Aorta (tissue), 5 donors: ENCODE measurements at places on chromosomes 4 and X. TPM values are rescaled to one million over a fixed set of nuclear protein-coding genes. Genes with fewer than 3 reads are reported as not detected.
A peak's percentile ranks its signal among the peaks of the same experiment; 100 is the strongest.

The ADH1A gene
- total RNA-seq, result 3.5 TPM

The SHISA3 gene
- 2.1 TPM for total RNA-seq

The DCX gene
- total RNA-seq, result 0.42 TPM

The TLR10 gene
- 1.1 TPM for total RNA-seq

The SGMS2 gene
- 50.2 TPM for total RNA-seq

The CFP gene
- total RNA-seq, result 6.0 TPM

The NUDT9 gene
- total RNA-seq, result 29.1 TPM

The NAP1L5 gene
- 9.5 TPM for total RNA-seq

DNA sequence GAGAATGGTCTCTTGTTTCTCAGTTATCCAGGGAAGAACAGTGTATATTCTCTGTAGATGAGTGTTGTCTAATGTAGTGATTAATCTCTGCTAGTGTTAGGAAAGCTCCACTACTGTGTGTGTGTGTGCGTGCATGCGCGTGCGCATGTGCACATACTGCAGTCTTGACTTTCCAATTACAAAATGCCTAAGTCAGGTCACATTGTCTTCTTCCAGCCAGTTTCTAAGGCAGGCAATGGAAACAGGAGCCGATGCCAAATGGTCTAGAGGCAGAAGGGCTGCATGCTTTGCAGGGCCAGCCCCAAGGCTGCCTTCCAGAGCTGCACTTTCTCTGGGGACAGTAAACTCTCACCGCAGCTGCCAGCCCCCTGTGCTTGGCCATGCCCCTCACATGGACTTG, 30.5 kb upstream of the NAP1L5 start:
- H3K4me1 ChIP-seq, result peaks cover 3% of the 10 kb centered on the region
- H3K27ac ChIP-seq, result peak overlapping the region; percentile 7
- no peaks in the 10 kb centered on the region for H3K36me3 ChIP-seq

GRCh38 chr4:139245590-139245989, 34.4 kb downstream of the MGARP start:
- peaks cover 3% of the 10 kb centered on the region for H3K4me1 ChIP-seq
- no peak for DNase-seq
- no peaks in the 10 kb centered on the region for H3K27me3 ChIP-seq
- H3K27ac ChIP-seq, result no peak overlapping the region
- no peak overlapping the region for H3K4me3 ChIP-seq

- no peaks in the 10 kb centered on the region for H3K4me1 ChIP-seq
- H3K36me3 ChIP-seq, result no peaks in the 10 kb centered on the region
- no peak overlapping the region for H3K4me3 ChIP-seq
- DNase-seq, result no peak
- H3K27me3 ChIP-seq, result no peaks in the 10 kb centered on the region
- H3K27ac ChIP-seq, result no peak overlapping the region
Observed at GRCh38 chr4:155119006-155119405, 89.4 kb upstream of the NPY2R start.

DNA sequence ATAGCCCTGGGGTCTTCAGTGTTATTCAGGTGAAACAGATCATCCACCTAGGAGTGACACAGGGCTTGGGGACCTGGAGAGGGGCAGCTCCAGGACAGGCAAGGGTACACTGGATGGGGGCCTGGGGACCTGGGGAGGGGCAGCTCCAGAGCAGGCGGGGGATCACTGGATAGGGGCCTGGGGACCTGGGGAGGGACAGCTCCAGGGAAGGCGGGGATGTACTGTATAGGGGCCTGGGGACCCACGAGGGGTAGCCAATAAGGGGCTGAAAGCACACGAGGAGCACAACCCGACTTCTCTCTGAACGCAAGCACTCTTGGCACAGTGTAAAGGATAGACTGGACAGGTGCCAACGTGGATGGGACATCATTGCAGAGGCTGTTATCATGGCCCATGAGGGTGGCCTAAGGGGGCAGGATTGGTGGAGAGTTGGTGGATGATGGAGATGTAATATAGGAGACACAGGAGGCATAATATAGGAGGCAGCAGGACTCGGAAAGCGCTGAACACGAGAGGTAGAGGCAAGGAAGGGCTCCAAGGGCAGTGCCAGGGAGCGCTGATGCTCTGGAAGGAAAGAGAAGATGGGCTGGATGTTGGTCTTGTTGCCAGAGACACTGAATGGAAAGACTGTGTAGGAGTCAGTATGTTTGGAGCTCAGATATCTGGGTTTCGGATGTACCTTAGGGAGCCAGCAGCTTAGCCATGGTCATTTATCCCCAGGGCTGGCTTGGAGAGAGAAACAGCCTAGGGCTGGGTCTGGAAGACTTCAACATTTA, 37.9 kb upstream of the FGFBP2 start:
- no peaks in the 10 kb centered on the region for H3K36me3 ChIP-seq
- DNase-seq, result no peak
- H3K4me1 ChIP-seq, result no peaks in the 10 kb centered on the region
- H3K27ac ChIP-seq, result no peak overlapping the region
- H3K4me3 ChIP-seq, result no peak overlapping the region
- no peaks in the 10 kb centered on the region for H3K27me3 ChIP-seq

DNA sequence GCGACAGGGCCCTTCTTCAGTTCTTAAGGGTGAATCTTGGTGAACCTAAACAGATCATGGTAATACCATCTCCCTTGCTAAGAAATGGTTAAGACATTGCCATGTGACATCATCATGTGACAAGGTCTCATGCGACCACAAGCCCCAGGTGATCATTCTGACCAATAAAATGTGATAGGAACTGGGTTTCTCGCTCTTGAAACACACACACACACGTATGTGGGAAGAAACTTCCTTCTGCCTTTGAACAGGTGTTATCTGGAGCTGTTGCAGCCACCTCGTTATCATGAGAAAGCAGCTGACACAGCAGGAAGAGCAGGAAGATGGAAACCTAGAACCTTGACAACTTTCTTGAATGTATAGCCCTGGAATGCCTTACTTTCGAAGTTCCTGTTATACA, 10.2 kb downstream of the SOD3 start:
- DNase-seq, result no peak
- H3K4me3 ChIP-seq, result no peak overlapping the region
- no peaks in the 10 kb centered on the region for H3K27me3 ChIP-seq
- H3K36me3 ChIP-seq, result no peaks in the 10 kb centered on the region
- no peak overlapping the region for H3K27ac ChIP-seq

GRCh38 chr4:175729665-175730064, 82.4 kb downstream of the GPM6A start:
- H3K4me3 ChIP-seq, result no peak overlapping the region
- DNase-seq, result no peak
- no peaks in the 10 kb centered on the region for H3K27me3 ChIP-seq
- H3K36me3 ChIP-seq, result no peaks in the 10 kb centered on the region
- no peak overlapping the region for H3K27ac ChIP-seq
- no peaks in the 10 kb centered on the region for H3K4me1 ChIP-seq

- H3K36me3 ChIP-seq, result no peaks in the 10 kb centered on the region
- H3K4me1 ChIP-seq, result no peaks in the 10 kb centered on the region
- no peak overlapping the region for H3K27ac ChIP-seq
Observed at GRCh38 chrX:47958761-47959342, 44.9 kb downstream of the ZNF182 start.

- H3K4me3 ChIP-seq, result no peak overlapping the region
- no peak for DNase-seq
- no peaks in the 10 kb centered on the region for H3K36me3 ChIP-seq
- no peak overlapping the region for H3K27ac ChIP-seq
Observed at GRCh38 chrX:134512566-134512965, 52.6 kb downstream of the HPRT1 start.

DNA sequence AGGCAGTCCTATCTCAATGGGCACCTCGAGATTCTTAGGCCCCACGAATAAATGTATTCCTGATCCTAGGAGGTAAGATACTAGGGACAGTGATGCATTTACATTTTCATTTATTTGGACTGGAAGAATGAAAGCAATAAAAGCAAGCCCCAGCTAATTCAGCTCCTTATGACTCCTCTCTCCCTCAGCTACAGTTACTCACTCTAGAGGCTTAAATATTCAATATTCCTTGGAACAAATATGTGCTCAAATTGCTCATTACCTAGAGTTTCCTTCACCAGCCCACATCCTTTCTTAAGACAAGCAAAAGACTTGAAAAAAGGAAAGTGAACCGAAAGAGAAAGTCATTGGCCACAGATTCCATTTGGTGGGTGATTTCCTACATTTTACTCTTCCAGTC, 13.9 kb downstream of the PAGE2 start:
- H3K27ac ChIP-seq, result no peak overlapping the region
- H3K27me3 ChIP-seq, result no peaks in the 10 kb centered on the region
- H3K36me3 ChIP-seq, result no peaks in the 10 kb centered on the region
- no peak for DNase-seq
- H3K4me1 ChIP-seq, result no peaks in the 10 kb centered on the region
- H3K4me3 ChIP-seq, result no peak overlapping the region

DNA sequence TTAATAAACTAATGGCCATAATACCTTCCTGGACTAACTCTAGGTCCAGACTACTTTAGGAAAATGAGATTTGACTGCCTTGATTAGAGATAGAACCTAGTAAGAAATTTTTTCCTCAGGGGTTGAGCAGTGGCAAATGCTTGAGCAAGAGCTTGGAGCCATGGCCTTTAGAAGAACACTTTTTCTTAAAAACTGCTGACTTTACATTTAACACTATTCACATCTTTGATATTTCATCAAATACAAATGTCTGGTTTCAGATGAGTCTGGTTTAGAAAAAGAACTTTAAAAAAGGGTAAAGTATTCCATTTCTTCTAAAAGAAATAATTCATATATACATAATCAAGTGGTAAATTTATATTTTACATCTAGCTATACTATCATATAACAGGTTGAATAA, 680.9 kb upstream of the PITX2 start:
- DNase-seq, result no peak
- no peaks in the 10 kb centered on the region for H3K4me1 ChIP-seq
- H3K4me3 ChIP-seq, result no peak overlapping the region

GRCh38 chr4:2672700-2673099, 83.4 kb downstream of the TNIP2 start:
- no peak overlapping the region for H3K27ac ChIP-seq
- H3K4me1 ChIP-seq, result no peaks in the 10 kb centered on the region
- H3K27me3 ChIP-seq, result no peaks in the 10 kb centered on the region
- no peak overlapping the region for H3K4me3 ChIP-seq

DNA sequence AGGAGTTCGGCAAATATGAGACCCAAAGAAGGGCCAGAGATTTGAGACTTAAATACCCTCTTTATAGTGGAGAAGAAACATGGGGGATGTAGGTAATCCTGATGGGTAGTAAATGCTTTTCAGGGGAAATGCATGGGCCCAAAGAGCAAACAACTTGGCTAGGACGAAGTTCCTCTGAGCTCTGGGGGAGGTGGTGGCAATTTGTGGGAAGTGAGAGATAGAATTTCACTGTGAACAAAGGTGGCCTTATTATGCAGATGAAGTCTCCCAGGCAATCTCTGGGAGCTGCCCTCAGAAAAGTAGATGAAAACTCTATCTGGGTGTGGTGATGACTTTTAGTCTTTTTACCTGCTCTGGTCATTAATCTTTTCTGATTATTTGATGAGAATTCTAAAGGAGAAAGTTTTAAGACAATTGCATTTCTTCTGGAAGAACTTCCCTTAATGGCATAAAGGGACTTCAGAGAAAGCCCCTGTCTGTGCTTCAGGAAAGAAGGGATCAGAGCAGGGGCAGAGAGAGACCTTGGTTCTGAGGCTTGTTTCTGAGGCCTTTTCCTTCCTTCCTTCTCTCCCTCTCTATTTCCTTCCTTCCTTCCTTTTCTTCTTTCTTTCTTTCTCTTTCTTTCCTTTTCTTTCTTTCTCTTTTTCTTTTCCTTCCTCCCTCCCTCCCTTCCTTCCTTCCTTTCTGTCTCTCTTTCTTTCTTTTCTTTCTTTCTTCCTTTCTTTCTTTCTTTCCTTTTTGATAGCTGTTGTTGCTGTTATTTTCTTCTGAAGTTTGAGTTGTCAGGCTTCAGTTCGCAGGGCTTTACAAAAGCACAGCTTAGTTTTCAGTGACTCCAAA, 37.5 kb upstream of the MAOA start:
- H3K4me3 ChIP-seq, result no peak overlapping the region
- no peaks in the 10 kb centered on the region for H3K27me3 ChIP-seq
- H3K27ac ChIP-seq, result no peak overlapping the region
- no peak for DNase-seq
- no peaks in the 10 kb centered on the region for H3K4me1 ChIP-seq
- H3K36me3 ChIP-seq, result no peaks in the 10 kb centered on the region

- no peak for DNase-seq
- no peak overlapping the region for H3K4me3 ChIP-seq
- H3K27ac ChIP-seq, result no peak overlapping the region
- H3K36me3 ChIP-seq, result peaks cover under 1% of the 10 kb centered on the region
- H3K4me1 ChIP-seq, result no peaks in the 10 kb centered on the region
Observed at GRCh38 chr4:4311193-4311592, 21.1 kb downstream of the ZBTB49 start.

- peaks cover 2% of the 10 kb centered on the region for H3K27me3 ChIP-seq
- no peak overlapping the region for H3K27ac ChIP-seq
- no peak overlapping the region for H3K4me3 ChIP-seq
Observed at GRCh38 chr4:26217481-26217880, 103.3 kb upstream of the RBPJ start.

DNA sequence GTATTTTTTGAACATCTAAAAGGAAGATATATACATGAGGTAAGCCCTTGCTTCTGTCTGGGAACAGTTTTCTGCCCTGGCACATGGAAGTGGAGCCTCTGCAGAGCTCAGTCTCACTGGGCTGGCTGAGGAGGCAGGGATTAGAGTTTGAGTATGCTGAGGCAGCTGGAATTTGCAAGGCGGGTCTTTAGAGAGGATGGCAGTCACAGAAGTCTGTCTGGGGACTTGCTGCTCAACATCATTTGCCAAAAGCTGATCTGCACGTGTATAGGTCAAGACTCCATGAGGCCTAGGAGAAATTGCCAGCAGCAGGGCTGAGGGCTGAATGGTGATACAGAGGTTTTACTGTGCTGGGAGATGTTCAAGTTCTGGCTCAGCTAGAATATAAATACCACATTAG, 163.6 kb upstream of the ANK2 start:
- no peak overlapping the region for H3K27ac ChIP-seq
- H3K36me3 ChIP-seq, result no peaks in the 10 kb centered on the region
- peaks cover 1% of the 10 kb centered on the region for H3K4me1 ChIP-seq
- no peaks in the 10 kb centered on the region for H3K27me3 ChIP-seq

DNA sequence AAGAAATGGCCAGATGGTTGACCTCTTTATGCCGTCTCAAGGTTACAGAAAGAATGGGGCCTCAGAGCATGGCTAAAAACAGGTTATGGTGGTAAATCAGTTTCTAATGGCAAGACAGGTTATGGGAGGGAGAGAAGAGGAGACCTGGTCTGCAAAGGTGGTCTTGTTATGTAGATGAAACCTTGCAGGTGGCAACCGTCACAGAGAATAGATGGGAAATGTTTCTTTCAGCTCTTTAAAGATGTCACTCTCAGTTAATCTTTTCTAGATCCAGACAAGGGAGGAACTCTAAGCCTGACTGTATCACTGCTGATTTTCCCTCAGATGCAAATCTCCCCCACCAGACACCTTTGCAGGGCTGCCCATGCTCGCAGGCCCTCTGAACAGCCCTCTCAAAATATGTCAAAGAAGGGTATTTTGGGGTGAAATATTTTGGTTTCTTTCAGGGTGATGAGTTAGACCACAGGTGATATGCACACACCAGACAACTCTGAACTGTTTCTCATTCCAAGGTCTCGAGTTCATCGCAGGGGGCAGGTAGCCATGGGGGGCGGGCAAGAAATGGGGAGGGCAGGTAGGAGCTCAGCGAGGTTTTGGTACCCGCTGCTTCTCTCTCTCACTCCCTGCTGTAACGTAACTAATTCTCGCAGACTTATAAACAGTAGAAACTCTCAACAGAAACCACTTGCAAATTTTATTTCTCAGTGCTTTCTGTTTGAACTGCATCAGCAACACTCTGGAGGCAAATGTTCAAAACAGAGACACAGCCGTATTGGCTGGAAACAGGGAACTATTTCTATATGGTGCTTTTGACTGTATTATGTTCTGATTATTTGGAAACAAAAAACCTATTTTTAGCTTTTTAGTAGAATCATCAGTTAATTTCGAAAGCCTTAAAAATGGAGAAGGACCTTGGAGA, 32.4 kb downstream of the CASP3 start:
- no peak for DNase-seq
- no peak overlapping the region for H3K4me3 ChIP-seq
- H3K27me3 ChIP-seq, result no peaks in the 10 kb centered on the region
- H3K4me1 ChIP-seq, result no peaks in the 10 kb centered on the region
- no peaks in the 10 kb centered on the region for H3K36me3 ChIP-seq
